Umbilical cord (tissue), 2 donors: ENCODE measurements at places on chromosomes 1 and 21. TPM values are rescaled to one million over a fixed set of nuclear protein-coding genes. Genes with fewer than 3 reads are reported as not detected.
A peak's percentile ranks its signal among the peaks of the same experiment; 100 is the strongest.

DNA sequence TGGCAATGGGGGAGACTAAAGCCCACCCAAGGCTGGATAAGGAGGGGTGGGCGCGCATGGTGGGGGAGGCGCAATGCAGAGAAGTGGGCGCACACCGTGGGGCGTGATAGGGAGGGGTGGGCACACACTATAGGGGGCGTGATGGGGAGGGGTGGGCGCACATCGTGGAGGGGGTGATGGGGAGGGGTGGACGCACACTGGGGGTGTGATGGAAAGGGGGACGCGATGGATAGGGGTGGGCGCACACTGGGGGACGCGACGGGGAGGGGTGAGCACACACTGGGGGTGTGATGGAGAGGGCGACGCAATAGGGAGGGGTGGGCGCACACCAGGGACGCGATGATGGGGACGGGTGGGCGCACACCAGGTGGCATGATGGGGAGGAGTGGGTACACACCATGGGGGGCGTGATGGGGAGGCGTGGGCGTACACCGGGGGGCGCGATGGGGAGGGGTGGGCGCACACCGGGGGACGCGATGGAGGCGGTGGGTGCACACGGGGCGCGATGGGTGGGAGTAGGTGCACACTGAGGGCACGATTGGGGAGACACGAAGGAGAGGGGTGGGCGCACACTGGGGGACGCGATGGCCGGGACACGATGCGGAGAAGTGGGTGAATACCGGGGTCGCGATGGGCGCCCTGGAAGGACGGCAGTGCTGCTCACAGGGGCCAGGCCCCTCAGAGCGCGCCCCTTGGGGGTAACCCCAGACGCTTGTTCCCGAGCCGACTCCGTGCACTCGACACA is 929 bp downstream of the SUMO3 start:
- no peak for DNase-seq

- peak; percentile 57 for DNase-seq
These were observed 51.7 kb downstream of the COL24A1 start for GRCh38 chr1:86104606-86105532.

GRCh38 chr1:32980080-32980479 is 15.5 kb upstream of the RNF19B start:
- DNase-seq: no peak

- DNase-seq: no peak
These were observed 15.2 kb upstream of the TNR start for GRCh38 chr1:175758601-175759000.

GRCh38 chr1:221137666-221138065 is 258.4 kb downstream of the HLX start:
- DNase-seq: no peak

- no peak for DNase-seq
These were observed 111.1 kb upstream of the ZP4 start for GRCh38 chr1:238001818-238002217.

DNA sequence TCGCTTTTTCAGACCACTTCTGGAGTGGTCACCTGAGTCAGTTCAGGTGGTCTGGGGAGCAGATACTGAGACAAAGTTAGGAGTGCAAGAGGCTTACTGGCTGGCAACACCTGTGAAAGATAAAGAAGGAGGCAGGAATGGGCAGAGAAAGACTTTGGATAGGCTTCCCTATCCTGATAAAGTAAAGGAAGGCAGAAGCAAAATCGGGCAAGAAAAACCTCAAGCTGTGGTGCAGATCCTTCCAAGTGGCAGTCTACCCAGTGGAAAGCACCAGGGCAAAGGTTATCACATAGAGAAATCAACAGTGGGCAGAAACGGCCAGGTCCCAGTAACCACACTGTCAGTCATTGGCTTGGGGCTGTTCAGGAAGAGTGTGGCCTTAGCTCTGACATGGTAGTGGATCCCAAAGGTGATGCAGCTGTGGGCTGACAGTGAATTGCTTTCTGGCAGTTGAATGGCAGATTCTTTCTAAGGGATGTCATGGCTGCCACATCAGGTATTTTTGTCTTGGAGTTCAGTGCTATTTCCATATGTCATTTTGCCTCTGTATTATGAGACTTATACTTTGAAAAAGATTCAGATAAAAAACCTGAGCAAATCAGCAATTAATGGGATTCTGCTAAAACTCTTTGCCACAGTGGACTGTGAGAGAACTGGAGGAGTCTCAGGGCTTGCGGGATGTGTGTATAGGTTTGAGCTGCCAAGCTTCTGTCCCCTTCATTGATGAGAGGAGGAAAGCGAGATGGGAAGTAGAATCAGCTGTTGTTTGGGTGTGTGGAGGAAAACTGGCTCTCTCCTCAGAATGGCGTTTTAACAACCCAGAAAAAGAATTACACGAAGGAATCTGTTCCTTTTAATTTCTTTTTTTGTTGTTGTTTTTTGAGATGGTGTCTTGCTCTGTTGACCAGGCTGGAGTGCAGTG is 8.1 kb upstream of the CGN start:
- DNase-seq: no peak

DNA sequence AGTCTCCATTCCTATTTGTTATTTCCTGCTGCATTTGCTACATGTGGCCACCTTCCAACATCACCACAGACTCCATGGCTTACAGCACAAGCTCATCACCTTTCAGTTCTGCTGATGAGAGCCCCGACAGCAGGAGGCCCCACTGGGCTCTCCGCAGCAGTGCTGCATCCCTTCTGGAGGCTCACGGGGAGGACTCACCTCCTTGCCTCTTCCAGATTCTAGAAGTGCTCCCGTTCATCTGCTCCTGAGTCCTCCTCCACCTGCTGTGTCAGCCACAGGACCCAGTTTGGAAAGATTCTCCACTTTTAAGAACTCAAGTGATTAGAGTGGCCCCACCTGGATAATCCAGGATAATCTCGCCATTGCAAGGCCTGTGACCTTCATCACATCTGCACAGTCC is 167.6 kb downstream of the PCBP3 start:
- DNase-seq: no peak

DNA sequence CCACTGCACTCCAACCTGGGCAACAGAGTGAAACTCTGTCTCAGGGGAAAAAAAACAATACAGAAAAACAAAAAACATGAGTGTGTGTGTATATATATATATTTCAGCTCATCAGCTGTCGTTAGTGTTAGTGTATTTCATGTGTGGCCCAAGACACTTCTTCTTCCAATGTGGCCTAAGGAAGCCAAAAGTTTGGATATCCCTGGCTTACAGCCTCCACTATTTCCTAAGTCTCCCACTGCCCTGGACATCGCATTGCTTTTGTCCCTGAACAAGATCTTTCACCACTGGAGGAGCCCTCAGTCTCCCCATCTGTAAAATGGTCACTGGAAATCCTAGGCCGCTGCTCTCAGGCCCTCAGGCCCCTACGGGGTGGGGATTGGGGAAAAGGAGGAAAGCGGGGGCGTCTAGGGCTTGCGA is 391 bp upstream of the LDLRAP1 start:
- no peak for DNase-seq

DNA sequence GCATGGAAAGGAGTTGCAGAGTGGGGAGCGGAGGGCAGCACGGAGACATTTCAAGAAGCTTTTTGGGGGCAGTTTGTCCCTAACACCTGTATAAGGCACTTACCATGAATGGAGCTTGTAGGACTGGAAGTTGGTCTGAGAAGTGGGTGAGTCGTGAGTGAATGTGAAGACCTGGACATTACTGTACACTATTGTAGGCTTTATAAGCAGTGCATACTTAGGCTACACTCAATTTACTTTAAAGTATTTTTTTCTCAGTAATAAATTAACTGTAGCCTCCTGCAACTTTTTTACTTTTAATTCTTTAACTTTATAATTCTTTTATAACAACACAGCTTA is 141.6 kb upstream of the ETV3 start:
- no peak for DNase-seq

GRCh38 chr1:207073906-207074820 is 14.5 kb upstream of the C4BPB start:
- DNase-seq: no peak

- DNase-seq: peak; percentile 37
These were observed 25.9 kb upstream of the DNAJC11 start for GRCh38 chr1:6727535-6727934.

DNA sequence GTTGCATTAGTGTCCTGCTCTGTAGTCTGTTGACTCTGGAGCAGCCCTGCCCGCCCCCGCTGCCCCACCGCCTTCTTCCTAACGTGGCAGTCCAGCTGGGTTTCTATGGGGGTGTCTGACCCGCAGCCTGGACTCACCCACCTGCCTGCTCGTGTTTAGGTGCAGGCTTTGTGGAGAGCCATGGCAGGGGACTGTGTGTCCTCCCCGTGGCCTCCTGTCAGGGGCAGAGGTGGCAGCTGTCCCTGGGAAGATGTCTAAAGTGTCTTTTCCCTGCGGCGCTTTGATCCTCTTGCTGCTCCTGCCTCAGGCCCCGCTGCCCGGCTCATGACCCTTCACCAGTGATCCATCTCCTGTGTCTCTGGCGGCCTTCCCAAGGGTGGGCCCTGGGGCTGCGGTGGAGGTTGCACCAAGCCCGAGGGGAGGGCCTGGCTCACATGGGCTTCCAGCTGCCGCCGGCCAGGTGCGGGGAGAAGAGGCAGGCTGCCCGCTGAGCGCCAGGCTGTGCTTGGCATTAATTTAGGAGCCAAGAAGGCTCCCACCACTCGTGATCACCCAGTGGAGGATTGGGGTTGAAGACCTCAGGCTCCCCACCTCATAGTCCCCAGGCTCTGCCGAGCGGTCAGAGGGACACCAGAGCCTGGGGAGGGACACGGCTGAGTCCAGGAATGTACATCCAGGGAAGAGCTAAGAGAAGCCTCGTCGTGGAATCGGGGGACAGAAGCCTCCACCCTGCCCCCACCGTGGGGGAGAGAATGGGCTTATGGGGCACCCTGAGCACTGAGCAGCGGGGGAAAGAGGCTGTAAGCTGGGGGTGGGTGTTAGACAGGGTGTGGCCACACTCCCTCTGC is 44.1 kb downstream of the COL18A1 start:
- DNase-seq: peak; percentile 65

- peak; percentile 93 for DNase-seq
These were observed 14.0 kb downstream of the HSF2BP start for GRCh38 chr21:43645136-43645891.

GRCh38 chr1:205229916-205230700 is 2.4 kb downstream of the TMCC2 start:
- no peak for DNase-seq

- no peak for DNase-seq
These were observed 5.6 kb downstream of the JAK1 start for GRCh38 chr1:64960731-64961130.

- no peak for DNase-seq
These were observed 404.0 kb upstream of the VAMP3 start for GRCh38 chr1:7366955-7367665.

- DNase-seq: no peak
These were observed 136.1 kb downstream of the SIPA1L2 start for GRCh38 chr1:232493869-232494268.

DNA sequence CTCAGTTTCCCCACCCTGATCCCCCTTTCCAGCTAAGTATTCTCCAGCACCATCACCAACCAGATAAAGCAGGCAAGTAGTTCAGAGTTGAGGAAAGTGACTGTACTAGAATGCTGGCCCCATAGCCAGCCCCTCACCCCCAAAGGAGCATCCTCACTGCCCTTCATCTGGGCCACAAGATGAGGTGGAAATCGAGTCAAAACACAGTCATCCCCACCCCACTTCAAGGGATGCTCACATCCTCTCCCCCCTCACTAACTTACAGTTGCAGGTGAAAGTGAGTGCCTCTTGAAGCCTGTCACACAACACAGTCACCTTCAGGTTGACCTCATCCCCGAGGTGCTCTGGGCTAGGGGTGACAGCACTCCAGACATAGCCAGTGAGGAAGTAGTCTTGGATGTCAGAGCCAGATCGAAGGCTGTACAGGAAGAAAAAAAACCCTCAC is 30.4 kb downstream of the PIK3C2B start:
- DNase-seq: no peak

The TMEM61 gene
- 12.0 TPM for total RNA-seq

The CTH gene
- 3.4 TPM for total RNA-seq

The SPRR2E gene
- total RNA-seq: not detected

The MPZ gene
- total RNA-seq: 0.48 TPM

The PROX1 gene
- total RNA-seq: 3.4 TPM

The NKAIN1 gene
- not detected for total RNA-seq

The RXFP4 gene
- total RNA-seq: 6.3 TPM

The NCF2 gene
- total RNA-seq: 32.0 TPM
